ENCODE measurements at places on chromosomes 6 and 20.

GRCh38 chr6:139533573-139534471, 159.4 kb upstream of the CITED2 start:
- no peak for DNase-seq

DNA sequence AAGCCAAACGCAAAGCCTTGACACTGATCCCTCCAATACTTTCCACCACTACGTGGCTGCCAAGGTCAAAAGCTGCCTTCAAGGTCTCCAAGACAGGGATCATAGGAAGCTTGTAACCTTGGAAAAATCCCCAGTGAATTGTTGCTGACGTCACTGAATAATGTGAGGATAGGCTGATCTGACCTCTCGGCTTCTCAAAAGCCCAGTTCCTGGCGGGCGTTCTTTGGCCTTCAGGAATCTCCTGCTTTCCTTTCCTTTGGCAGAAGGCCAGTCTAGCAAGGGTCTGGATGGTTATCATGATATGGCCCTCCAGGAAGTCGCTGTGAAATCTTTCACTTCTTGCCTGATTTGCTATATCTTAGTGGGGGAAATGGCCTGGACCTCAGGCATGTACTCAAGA, 61.4 kb upstream of the TNFAIP3 start:
- DNase-seq, result no peak

DNA sequence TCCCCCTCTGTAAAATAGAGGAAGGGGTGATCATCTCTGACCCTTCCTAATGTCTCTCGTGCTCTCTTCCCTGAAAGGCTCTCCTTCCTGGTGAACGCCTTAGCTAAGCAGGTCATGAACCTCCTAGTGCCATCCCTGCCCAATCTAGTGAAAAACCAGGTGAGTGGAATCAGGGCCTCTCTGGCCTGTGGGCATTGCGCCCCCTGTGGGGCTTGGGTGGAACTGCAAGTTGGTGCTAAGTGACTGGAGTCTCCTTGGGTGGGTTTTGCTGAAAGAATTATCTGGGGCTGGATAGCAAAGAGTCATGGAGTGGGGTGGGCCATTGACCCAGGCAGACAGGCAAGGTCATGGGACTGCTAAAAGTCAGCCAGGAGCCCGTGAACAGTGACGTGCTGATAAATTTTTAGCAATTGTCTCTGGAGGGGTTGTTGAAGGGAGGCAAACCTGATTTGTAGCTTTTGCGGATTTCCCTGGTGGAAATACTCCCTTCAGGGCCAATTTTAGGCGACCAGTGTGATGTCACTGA, 8.9 kb downstream of the BPIFB1 start:
- peak; percentile 79 for DNase-seq

GRCh38 chr20:36851490-36851889, 24.4 kb upstream of the TLDC2 start:
- no peak for DNase-seq

- DNase-seq, result no peak
Observed at GRCh38 chr20:24672886-24673677, 203.7 kb downstream of the SYNDIG1 start.

GRCh38 chr20:35575958-35576357, 34.1 kb downstream of the ERGIC3 start:
- no peak for DNase-seq

- no peak for DNase-seq
Observed at GRCh38 chr6:6798448-6798860, 209.9 kb downstream of the LY86 start.

DNA sequence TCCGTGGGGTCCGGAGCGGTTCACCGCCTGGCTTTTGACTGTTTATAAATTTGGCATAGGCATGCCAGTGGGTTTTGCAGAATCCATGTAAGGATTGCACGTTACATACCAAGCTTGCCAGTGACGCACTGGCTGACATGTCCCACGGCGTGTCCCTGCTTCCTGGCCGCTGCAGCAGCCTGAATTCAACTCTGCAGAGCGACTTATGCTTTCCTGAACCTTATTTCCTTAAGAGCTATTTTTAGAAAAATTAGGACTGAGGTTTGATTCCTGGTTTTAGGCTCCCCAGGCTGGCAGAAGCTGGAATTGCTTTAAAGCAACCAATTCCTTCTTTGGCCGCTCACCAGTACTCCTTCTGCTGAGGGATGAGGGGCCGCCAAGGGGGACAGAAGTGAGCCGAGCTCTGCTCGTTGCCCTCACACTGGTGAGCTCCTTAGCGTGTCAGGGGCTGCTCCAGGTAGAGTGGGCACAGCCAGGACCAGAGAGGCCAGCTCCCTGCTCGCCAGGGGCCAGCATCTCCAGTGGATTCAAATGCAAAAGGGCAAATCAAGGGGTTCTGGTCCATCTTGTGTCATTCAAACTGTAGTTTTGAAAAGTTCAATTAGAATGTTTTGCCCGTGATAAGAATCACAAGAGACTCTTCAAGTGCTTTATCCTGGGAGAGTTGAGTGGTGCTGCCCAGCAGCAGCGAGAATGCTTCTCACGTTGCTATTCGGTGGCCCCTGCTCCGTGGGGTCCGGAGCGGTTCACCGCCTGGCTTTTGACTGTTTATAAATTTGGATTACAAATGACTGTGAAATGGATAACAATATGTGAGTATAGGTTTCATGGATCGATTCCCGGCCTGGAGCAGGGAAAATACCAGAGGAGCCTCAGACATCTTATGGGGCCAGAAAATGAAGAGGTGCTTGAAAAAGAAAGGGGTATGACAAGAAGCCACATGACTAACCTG, 17.5 kb upstream of the IRF4 start:
- no peak for DNase-seq

DNA sequence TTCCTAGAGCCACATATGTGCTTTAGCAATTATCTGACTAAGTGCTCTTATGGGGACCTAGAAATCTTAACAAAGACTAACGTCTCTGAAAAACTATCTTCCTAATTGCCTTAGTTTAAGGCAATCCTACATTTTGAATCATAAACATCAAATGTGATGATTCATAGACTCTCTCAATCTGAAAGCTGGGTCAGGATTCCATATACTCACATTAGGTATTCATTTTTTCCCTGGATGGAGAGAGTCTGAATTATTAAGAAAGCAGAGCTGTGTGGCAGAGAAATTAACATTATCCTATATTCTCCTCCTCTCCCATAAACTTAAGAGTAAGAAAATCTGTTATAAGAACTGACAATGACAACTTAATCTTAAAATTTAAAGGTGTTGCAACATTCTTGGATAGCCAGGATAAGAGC, 1.6 kb upstream of the PRL start:
- no peak for DNase-seq

DNA sequence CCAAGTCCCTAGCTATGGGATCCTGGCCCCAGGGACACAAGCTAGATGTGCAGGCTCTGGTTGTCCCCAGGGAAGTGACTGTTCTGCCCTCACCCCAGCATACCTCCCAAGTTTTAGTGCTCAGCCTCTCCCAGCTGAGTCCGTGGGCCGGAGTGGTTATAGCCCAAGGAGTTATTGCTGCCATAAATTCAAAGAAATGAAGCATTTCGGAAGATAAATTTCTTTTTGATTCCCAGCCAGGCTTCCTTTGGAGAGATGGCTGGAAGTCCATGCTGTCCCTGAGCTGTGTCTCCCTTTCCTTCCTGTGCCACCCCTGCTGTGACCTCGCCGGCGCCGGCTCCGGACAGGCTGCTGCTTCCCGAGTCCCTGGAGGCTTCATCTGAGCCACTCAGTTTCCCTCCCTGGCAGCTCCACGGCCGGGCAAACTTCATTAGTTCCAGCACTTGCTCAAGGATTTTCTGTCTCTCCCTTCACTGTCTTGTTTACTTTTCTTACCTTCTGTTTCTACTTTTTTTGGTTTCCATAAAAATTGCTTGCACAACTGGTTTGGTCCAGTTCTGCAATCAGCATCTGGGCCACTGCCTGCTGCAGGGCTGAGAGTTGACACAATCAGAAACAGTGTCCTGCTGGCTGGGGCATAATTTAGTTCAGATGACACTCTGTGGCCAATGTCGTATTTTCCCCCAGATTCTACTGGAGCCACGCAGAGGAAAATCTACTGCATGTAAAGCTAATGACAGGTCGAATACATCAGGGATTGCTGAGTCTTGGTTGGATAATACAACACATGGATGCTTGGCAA, 225.5 kb downstream of the SYNDIG1 start:
- DNase-seq, result no peak

DNA sequence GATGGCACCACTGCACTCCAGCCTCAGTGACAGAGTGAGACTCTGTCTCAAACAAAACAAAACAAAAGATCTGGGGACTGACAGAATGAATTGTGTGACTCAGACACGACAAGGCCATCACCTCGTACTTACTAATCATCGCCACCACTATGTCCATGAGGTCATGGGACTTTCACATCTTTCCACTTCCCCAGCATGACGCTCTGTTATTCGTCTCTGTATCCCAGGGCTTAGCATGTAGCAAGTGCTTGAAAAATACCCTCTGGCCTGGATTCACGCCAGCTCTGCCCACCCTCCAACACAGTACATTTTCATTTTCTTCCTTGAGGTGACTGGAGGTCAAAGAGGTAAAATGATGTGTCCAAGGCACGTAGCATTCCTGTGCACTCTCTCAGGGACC, 27.8 kb downstream of the FGD2 start:
- DNase-seq, result no peak

- no peak for DNase-seq
Observed at GRCh38 chr20:47674145-47674544, 111.1 kb downstream of the SULF2 start.

- DNase-seq, result no peak
Observed at GRCh38 chr6:138575257-138575656, 76.0 kb upstream of the NHSL1 start.

DNA sequence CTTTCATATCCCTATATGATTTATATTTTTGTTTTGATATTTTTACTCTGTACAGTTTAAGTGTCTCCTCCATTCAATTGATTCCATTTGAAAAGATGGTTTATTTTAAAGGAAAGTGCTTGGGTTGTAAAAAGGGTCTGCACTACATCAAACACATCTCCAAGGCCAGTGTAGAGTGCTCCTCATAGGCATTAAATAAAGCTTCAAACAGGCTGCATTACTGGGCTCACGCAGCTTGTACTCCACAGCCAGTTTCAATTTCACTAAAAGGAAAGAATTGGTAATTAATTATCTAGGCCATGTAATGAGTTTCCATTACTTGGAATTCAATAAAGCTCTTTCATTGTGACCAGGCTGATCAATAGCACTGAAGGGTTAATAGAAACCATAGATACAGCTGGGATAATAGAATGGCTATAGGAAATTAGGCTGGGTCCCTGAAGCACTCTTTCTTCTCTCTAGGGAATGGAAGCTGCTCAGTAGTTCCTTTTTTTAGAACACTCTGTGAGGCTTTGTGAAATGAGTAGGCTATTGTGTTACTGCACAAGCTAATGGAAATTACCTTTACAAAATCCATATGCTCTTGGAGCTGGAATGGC, 442.2 kb downstream of the RNF144B start:
- no peak for DNase-seq

DNA sequence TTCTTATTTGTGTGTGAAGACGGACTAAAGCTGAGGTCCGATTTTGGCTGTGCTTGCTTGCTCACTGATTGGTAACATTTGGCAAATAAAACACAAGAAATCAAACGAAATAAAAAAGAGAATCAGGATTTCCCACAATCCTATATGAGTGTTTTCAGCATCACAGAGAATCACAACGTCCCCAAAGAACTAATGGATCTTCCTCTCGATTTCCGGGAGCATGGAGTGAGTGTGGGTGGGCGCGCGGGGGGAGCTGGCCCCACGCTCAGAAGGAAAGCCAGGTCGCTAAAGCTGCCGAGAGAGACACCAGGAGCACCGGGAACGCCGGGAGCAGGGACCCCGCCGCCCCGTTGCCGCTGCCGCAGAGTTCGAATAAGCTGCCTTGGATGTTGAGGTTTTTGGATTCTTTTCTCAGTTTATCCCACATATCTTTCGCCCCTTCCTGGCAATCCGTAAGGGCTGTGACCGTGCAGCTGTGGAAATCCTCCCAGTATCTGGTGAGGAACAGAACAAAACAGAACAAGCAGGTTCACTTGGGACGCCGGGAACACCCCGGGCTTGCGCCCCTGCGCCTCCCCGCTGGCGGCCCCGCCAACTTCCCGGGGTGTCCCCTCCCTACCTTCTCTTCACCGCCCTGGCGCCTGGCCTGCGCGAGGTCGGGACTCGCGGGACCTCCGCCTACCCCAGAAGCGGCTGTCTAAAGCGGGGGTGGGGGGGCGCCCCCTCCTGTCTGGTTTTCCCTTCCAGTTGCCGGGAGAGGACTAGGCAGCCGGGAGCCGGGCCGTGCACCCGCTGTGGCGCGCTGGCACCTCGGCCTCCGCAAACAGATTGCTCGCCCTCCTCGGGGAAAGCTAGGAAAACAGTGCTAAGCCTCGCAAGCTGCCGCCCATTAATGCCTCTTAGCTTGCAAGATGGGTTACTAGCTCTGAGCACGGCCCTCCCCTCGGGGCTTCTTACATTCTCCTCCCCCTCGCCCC, 7.7 kb downstream of the NRN1 start:
- DNase-seq, result peak; percentile 92

- DNase-seq, result no peak
Observed at GRCh38 chr6:150697515-150697914, 97.8 kb downstream of the PLEKHG1 start.

DNA sequence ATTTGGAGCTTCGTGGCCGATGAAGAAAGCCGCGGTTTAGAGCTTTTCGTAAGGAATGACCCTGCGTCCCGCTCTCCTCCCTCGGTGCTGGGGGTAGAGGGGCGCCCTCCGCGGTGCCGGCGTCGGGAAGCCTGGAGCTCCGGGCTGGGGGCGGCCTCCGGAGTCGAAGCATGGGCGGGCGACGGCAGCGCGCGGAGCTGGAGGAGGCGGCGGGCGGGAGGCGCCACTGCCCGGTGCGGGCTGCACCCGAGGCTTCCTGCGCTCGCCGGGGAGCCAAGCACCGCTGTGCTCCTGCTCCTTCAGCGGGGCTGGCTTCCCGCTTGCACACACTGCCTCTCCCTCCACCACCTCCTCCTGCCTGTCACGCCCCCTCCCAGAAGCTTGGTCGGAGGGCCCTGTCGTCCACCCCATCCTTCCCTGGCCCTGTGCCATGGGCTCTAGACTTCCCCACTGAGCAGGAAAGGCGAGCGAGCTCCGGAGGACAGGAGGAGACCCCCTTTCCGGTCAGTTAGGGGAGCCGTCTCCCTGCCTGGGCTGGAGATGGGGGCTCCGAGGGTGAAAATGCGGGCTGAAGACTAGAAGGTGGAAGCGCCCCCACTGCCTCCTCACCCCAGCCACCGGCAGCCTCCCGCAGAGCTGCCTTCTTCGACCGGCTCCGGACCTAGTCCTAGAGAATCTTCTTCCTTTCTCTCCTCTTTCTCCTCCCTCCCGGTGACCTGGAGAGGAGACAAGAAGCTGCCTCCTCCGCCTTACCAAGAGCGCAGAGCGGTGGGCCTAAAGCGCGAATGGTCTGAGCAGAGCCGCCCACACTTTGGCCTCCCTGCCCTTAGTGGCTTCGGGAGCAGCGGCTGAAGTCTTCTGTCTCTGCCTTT, 1.8 kb downstream of the CDH4 start:
- DNase-seq, result no peak

GRCh38 chr6:1240766-1241318, 71.1 kb upstream of the FOXQ1 start:
- no peak for DNase-seq

- no peak for DNase-seq
Observed at GRCh38 chr20:58102744-58103516, 125.5 kb downstream of the ANKRD60 start.
